ENCODE measurements at places on chromosomes 11 and 22. TPM values are rescaled to one million over a fixed set of nuclear protein-coding genes. Genes with fewer than 3 reads are reported as not detected.

GRCh38 chr11:119975561-119976152 lies 162.3 kb downstream of the TRIM29 start:
- ATAC-seq: no peak

DNA sequence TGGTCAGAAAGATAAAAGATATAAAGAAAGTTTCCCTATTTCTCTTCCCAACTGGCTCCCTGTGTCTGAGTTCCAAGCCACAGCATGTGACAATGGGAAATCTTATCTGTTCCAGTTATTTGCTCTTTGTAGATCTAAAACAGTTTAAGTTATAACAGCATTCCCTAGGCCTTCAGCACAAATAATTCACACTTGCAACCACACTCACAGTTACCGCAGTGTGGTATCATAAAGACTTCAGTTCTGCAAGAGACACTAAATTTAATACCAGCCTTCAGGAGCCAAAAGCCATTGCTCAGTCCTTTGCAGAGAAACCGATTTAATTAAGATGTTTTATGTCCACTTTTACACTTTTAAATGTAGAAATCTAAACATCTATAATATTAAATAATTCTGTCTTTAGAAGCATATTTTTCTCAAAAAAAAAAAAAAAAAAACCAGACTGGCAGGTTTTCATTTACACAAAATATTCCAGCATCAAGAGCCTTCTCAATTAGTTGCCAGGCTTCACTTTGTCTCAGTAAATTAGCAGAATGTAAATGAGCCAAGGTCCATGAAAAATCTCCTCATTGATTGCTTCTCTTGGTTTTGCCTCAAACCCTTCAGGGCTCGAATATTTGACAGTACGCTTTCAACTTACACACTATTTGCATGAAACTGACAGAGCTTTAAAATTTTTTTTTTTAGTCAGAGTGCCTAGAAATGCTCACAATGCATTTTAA lies 300.0 kb upstream of the DDI1 start:
- no peak for ATAC-seq

DNA sequence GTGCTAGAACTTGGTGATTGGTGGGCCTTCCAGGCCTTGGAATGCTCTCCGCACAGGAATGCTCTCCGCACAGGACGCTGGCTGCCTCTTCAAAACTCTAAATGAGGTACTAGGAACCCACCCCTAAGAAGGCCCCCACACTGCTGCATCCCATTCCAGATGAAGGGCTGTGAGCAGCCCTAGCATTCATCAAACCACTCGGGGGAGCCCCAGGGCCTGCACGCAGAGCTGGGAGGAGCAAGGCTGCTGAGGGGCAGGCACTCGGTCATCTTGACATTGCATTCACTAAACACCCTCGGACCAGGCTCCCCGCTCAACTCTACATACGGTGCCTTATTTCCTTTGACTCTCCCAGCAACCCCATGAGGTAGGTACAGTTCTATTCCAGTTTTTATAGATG lies 49.2 kb upstream of the EMID1 start:
- no peak for ATAC-seq

- no peak for ATAC-seq
Measured at GRCh38 chr22:22109693-22110466, 127.3 kb upstream of the TOP3B start.

GRCh38 chr11:59689015-59689414 lies 20.2 kb upstream of the PATL1 start:
- no peak for ATAC-seq

DNA sequence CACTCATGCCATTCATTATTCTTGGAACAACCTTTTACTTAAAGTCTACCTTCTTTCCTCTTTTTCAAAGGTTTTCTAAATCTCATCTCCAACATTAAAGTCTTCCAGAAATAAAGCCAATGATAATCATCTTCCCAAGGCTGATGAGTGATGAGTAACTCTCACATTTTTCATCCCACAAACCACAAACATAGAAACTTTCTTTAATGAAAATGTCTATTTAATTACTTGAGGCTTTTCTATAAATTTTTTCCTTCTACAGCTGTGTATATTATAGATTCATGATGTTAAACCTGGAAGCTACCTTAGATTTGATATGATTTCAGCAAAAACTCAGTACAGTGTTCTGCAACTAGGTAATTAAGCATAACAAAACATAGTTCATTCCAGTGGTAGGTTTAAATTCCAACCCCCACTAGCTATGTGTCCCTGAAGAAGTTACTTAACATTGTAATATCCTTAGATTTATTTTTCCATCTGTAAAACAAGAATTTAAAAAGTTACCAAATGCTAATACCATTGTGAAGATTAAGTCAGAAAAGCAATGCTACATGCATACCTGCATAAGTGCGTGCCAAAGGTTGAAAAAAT lies 845.4 kb downstream of the KCNA4 start:
- no peak for ATAC-seq

ACTN3 gene
- total RNA-seq: not detected

- no peak for ATAC-seq
Measured at GRCh38 chr22:47370448-47371262, 608.2 kb downstream of the TBC1D22A start.

- ATAC-seq: no peak
Measured at GRCh38 chr11:19705936-19706335, 6.7 kb upstream of the NAV2 start.

LRFN4 gene
- total RNA-seq: 17.5 TPM

GGTLC3 gene
- total RNA-seq: not detected

Measured in gastroesophageal sphincter (tissue), 4 donors.